ENCODE measurements at places on chromosomes 11 and 22. TPM values are rescaled to one million over a fixed set of nuclear protein-coding genes. Genes with fewer than 3 reads are reported as not detected.
A peak's percentile ranks its signal among the peaks of the same experiment; 100 is the strongest.

Gene RASGRP2
- polyA plus RNA-seq, result 208 TPM

GRCh38 chr11:113926273-113927197 lies 21.9 kb downstream of the HTR3B start:
- no peaks in the 10 kb centered on the region for H3K27me3 ChIP-seq
- no peak overlapping the region for H3K27ac ChIP-seq
- no peaks in the 10 kb centered on the region for H3K4me1 ChIP-seq
- no peak for DNase-seq
- no peak overlapping the region for H3K4me3 ChIP-seq
- H3K36me3 ChIP-seq, result no peaks in the 10 kb centered on the region

DNA sequence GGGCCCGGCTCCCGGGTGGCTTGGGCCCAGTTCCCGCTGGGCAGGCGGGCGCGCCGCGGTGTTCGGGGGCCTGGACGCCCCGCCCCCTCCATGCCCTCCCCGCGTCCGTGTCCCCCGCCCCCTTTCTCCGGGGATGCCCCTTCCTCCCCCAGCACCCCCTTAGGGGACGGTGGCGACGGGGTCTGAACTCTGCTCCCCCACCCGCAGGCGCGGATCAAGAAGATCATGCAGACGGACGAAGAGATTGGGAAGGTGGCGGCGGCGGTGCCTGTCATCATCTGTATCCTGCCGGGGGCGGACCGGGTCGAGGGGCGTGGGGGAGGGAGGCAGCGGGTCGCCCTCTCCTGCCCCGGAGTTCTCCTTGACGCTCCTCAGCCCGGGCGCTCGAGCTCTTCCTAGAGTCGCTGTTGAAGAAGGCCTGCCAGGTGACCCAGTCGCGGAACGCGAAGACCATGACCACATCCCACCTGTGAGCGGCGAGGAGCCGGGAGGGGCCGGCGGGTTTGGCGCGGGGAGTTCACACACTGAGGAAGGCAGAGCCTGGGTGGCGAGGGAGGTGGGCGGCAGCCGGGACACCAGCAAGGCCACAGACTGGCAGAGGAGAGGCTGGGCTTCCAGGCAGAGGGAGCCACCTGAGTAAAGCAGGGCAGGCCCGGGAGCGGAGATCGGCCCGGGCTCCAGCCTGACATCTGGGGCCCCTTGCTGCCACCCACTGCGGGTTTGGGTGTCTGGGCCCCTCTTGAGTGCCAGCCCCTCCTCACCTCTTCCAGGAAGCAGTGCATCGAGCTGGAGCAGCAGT lies 546 bp downstream of the DRAP1 start:
- H3K27me3 ChIP-seq, result no peaks in the 10 kb centered on the region
- peak overlapping the region; percentile 83 for H3K27ac ChIP-seq
- no peak for DNase-seq
- H3K4me3 ChIP-seq, result peak overlapping the region; percentile 89
- H3K36me3 ChIP-seq, result peaks cover 12% of the 10 kb centered on the region
- peaks cover 52% of the 10 kb centered on the region for H3K4me1 ChIP-seq

GRCh38 chr22:29816539-29816938 lies 21.5 kb downstream of the ASCC2 start:
- DNase-seq, result no peak
- peaks cover 75% of the 10 kb centered on the region for H3K36me3 ChIP-seq
- H3K27me3 ChIP-seq, result no peaks in the 10 kb centered on the region
- H3K4me3 ChIP-seq, result no peak overlapping the region

Measured in CD4-positive, alpha-beta memory T cell (primary cell).